Skeletal muscle tissue (tissue), 5 donors: ENCODE measurements at places on chromosomes 3 and 15. TPM values are rescaled to one million over a fixed set of nuclear protein-coding genes. Genes with fewer than 3 reads are reported as not detected.

B3GALNT1 gene
- 18.8 TPM for total RNA-seq

ZNF660 gene
- 3.1 TPM for total RNA-seq

NRG4 gene
- total RNA-seq = not detected

REC114 gene
- total RNA-seq = not detected

GOLGA8S gene
- not detected for total RNA-seq

CCDC54 gene
- not detected for total RNA-seq
